ENCODE measurements at places on chromosomes 4 and X. TPM values are rescaled to one million over a fixed set of nuclear protein-coding genes. Genes with fewer than 3 reads are reported as not detected.

GSX2 gene
- not detected for total RNA-seq

HAND2 gene
- 0.15 TPM for total RNA-seq

VGLL1 gene
- total RNA-seq, result 13.8 TPM

KLF8 gene
- 33.1 TPM for total RNA-seq

UFSP2 gene
- 26.2 TPM for total RNA-seq

STARD8 gene
- 20.2 TPM for total RNA-seq

Measured in lung (tissue), 17 donors.